H1 (cell line): ENCODE measurements at places on chromosomes 1 and 21. TPM values are rescaled to one million over a fixed set of nuclear protein-coding genes. Genes with fewer than 3 reads are reported as not detected.

SLAMF6 gene
- not detected in 2 replicates for polyA plus RNA-seq

KCNA3 gene
- 1.1 and 1.2 TPM in 2 replicates for polyA plus RNA-seq

MOV10 gene
- polyA plus RNA-seq, result 57.3 and 83.7 TPM in 2 replicates

S100A7A gene
- polyA plus RNA-seq, result not detected in 2 replicates

CLDN17 gene
- polyA plus RNA-seq, result not detected in 2 replicates

NECTIN4 gene
- 0.71 and 0.86 TPM in 2 replicates for polyA plus RNA-seq

NR5A2 gene
- polyA plus RNA-seq, result 1.7 and 2.1 TPM in 2 replicates

GRCh38 chr1:63863145-63863544, 89.3 kb downstream of the ROR1 start:
- DNase-seq, result no peak

DNA sequence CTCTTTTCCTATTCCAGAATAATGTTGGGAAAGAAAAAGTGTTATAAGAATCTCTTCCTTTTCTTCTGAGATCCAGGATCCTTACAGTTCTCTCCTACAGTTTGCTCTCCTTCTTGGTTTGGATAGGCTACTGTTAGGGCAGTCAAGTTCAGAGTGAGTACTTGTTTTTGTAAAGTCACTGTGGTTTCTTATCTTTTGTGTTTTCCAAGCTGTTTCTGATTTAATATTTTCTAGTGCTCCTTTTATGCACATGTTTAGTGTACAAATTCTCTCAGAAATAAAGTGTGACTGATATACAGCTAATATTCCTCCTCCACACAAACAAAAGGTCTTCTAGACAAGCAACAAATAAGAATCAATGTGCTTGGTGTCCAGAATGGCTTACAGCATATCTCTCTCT, 107.7 kb downstream of the BACH1 start:
- DNase-seq, result no peak

DNA sequence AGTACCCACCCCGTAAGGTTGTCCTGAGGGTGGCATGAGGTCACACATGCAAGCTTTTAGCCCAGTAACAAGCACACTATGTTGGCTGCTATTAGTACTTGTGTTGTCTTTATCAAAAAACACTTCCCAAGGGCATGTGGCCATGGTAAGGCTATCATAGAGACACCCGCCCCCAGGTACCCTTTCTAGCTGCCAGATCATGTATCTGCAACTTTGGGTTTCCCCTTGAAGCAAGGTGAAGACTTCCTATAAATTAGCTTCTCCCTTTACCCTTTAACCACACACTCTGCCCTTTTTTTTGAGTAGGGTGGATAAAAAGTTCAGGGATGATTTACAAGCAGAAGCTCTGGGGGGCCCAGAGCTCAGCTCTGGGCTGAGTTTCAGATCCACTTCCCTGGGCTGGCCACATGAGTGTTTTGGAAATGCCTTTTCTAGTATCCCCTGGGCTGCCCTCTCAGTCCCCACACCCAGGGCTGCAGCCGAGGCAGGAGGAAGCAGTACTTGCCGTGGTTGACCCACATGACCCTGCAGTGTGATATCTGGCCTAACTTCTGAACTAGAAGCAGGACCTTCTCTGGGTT, 2.0 kb downstream of the ZDHHC18 start:
- DNase-seq, result no peak

GRCh38 chr1:53558739-53559315, 99.6 kb downstream of the DMRTB1 start:
- DNase-seq, result no peak

DNA sequence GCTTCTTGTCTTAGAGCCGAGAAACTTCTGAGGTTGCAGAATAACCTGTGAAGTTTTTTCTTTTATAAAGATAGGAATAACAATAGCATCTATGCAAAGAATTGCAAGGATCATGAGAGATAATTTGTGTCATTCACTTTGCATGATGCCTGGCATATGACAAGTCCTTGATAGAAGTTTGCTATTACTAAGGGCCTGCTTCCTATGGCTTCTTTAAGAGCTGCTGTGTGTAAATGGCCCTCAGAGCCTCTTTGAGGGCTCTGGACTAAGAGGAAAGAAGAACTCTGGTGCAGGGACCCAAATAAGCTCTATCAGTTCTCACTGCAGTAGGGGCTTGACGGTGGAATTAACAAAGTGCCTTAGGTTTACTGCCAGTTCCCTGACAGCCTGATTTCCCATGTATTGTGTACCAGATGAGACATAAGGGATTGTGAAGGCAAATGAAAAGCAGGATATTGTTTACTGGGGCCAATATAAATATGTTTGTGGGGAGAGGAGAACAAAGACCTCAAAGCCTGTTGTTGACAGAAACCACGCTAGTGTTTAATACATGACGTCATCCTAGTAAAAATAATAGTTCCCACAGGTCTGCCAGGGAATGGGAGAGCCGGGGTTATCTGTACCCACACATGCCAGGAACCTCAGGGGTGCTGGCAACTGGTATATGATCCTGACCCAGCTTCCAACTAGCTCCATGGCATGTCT, 131.2 kb upstream of the UBE2U start:
- DNase-seq, result no peak

DNA sequence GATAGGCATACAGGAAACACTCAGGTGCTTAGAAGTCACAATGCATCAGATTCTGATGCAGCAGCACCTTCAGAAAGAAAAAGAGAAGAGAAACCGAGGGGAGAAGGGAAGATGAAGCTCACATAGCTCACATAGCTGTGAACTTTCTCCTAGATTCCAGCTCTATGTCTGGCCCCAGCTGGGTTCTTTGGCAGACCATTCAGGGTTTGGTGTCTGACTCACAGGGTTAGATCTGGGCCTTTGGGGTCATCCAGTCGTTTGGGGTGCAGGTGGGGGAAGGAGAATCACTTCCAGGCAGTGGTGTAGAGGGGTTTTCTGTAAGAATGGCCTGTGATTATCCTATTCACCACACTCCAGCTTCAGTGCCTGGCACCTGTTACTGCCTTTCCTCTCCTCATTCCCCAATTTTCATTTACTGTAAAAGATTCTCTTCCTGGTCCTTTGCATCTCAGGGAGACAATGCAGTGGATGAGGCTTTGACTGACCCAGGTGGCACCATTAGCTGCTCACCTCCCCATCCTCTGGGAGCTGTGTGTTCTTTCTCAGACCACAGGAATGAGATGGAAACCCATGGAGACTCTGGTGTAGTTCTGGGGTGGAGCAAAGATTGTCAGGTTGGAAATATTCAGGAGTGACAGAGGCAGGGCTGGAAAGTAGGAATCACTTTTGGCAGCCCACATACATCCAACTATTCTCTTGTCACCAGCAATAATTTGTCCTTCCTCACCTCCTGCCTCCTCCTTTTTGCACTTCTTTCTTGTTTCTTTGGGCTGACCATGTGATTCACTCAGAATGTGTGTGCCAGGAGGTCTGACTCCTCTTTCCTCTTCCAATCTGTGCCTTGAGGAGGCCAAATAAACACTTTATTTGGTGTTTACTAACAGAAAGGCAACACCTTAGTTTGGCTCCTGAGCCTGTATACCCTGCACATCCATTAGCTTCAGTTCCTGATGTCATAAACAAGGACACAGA, 103.3 kb downstream of the PAPPA2 start:
- no peak for DNase-seq

- no peak for DNase-seq
These were observed 170.3 kb downstream of the MIS18A start for GRCh38 chr21:32108566-32108965.

- DNase-seq, result no peak
These were observed 128.2 kb upstream of the KIAA0040 start for GRCh38 chr1:175320804-175321203.

GRCh38 chr1:82836213-82836972, 1035.7 kb downstream of the ADGRL2 start:
- no peak for DNase-seq

DNA sequence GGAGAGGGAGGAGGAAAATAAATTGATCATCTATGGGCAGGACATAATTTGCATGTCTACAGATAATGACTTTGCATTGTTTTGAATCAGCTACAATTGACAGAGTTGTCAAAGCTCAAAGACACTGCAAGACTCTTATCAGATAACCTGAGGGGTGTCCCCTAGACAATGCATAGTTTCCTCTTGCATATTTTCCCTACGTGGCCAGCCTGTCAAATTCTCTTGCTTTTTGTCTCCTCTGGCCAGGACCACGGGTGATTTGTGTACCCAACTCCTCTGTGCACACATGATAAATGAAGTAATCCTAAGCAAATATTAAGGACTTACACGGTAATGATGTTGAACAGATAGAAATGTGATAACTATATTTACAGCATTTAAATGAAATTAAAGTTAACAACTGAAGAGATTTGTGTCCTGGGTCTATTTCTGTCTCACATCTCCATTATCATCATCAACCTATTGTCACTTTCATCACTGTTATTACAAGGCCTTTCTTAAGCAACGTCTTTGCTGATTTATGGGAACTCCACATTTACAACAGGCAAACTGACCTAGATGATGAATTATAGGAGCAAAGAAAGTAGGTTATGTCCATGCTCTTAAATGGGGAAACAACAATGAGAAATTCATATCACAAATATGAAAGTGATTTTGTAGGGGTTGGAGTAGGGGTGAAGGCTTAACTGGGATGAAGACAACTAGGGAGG, 18.8 kb downstream of the BATF3 start:
- no peak for DNase-seq

- DNase-seq, result no peak
These were observed 115.3 kb downstream of the CYYR1 start for GRCh38 chr21:26457817-26458216.

GRCh38 chr1:118842452-118843201, 145.5 kb downstream of the TBX15 start:
- no peak for DNase-seq

DNA sequence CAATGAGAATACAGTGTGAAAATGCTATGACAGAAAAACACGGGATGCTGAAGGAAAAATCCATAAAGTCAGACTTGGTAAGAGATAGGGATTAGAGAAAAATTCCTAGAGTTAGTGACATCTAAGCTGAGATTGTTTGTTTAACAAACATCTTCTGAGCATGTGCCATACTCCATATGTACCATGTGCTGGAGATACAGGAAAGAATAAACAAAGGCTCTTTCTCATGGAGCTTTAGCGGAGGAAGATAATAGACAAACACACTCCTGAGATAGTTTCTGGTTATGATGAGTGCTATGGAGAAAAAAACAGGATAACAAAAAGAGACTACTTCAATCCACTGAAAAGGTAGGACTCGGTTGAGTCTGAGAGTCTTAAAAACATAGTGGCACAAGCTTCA, 22.0 kb upstream of the AIM2 start:
- no peak for DNase-seq

DNA sequence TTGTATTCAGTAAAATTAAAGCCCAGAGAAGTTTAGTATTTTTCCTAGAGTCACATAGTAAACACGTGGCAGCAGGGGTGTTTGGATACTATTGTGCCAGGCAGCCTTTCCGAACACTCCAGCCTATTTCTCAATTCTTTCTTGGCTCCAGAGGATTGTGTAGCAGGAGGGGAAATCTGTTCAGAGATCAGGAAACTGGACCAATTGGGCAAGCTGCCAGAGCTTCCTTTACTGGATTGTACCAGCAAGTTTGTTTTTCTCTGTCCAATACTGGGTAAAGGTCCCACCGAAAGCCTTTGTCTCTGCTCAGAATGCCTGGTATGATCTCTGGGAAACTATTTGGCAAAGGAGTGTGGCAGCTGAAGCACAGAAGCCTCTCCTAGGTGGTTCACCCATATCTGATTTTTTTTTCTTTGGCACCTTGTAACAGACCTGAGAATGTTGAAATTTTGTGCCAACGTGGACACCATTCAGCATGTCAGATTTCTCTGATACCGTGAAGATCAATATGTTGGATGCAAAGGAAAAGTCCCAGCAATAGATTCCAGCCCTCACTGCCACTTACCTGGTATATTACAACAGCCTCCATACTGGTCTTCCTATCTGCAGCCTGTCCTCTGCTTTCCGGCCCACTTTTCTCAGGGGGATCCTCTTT, 126.2 kb downstream of the FGGY start:
- DNase-seq, result no peak
